ENCODE measurements at places on chromosomes 2 and 18. TPM values are rescaled to one million over a fixed set of nuclear protein-coding genes. Genes with fewer than 3 reads are reported as not detected.

DNA sequence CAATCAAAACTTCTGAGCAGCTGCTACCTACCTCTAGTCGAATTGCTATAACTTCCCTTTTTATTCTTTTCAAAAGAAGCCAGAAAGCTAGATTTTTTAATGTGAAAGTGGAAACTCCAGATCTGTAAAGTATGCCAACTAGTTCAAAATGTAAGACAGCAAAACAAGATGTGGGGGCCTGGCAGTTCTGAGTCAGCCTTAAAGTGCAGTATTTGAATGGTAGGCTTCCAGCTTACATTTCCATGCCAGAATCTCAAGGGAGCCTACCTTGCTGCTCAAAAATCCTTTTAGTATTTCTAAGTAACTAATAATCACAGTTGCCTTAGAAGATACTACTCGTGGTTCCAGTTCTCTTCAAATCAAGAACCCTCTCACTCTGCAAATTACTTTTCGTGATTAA, 1288.7 kb downstream of the LRP1B start:
- no peaks in the 10 kb centered on the region for H3K4me1 ChIP-seq
- H3K27me3 ChIP-seq: no peaks in the 10 kb centered on the region
- no peak overlapping the region for H3K27ac ChIP-seq
- no peak overlapping the region for H3K4me3 ChIP-seq

Gene CHRND
- 0.34 TPM for total RNA-seq

DNA sequence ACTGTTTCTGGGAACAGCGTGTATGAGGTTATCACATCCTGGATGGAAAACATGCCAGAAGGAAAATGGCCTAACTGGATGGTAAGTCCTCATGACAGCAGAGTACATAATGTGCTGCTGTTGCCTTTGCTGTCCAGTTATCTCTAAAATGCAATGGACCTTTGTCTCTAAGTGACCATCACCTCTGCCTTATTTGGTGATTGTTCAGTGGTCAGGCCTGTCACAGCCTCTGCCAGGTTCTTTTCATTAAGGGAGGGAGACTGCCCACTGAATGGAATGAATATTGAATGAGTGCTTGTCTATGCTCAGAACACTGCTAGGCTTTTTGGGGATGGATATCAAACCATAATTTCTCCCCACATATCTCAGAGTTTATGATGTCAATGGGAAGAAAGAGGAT, 29.0 kb downstream of the SLC3A1 start:
- no peaks in the 10 kb centered on the region for H3K27me3 ChIP-seq
- no peaks in the 10 kb centered on the region for H3K36me3 ChIP-seq
- H3K4me1 ChIP-seq: no peaks in the 10 kb centered on the region
- DNase-seq: no peak

- H3K36me3 ChIP-seq: no peaks in the 10 kb centered on the region
- no peaks in the 10 kb centered on the region for H3K27me3 ChIP-seq
- no peak for DNase-seq
- no peak overlapping the region for H3K4me3 ChIP-seq
These were observed 6.1 kb downstream of the GPR17 start for GRCh38 chr2:127651971-127652550.

Gene ACTG2
- total RNA-seq: 1,031 TPM

DNA sequence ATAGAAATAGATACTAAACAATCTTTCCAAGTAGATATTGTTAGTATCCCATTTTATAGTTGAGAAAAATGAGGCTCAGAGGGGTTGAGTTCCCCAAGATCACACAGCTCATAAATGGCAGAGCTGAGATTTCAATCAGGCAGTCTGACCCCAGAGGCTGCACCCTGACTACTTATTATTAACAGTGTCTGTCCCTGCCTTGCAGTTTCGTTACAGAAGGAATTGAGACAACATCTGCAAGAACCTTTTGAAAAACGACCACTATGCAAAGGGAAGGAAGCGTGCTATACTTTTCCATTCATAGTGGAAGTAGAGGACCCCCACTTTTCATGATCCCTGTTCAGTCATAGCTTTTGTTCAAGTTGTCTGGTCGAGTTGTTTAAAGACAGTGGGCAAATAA, 53.2 kb upstream of the SEC11C start:
- no peak overlapping the region for H3K27ac ChIP-seq
- H3K27me3 ChIP-seq: no peaks in the 10 kb centered on the region
- DNase-seq: no peak
- no peaks in the 10 kb centered on the region for H3K4me1 ChIP-seq

Gene KYNU
- total RNA-seq: 0.34 TPM

DNA sequence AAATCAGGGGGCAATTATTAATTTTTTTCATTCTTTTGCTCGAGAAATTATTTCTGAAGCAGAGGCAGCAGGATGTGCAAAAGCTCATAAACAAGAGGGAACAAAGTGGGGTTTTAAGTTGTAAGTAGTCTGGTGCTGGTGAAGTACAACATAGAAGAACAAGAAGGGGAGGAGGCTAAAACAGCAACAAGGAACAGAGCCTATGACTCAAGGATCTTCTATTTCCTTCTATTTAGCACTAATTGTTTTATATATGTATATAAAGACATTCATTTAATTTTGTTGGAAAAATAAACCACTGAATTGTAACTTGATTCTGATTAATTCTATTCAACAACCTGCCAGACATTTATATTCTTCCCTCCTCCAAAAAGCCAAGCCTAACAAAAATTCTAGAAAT, 35.0 kb downstream of the YES1 start:
- H3K27ac ChIP-seq: no peak overlapping the region
- H3K36me3 ChIP-seq: no peaks in the 10 kb centered on the region
- no peak overlapping the region for H3K4me3 ChIP-seq
- no peak for DNase-seq

Gene SKOR2
- not detected for total RNA-seq

Gene CD302
- 40.4 TPM for total RNA-seq

DNA sequence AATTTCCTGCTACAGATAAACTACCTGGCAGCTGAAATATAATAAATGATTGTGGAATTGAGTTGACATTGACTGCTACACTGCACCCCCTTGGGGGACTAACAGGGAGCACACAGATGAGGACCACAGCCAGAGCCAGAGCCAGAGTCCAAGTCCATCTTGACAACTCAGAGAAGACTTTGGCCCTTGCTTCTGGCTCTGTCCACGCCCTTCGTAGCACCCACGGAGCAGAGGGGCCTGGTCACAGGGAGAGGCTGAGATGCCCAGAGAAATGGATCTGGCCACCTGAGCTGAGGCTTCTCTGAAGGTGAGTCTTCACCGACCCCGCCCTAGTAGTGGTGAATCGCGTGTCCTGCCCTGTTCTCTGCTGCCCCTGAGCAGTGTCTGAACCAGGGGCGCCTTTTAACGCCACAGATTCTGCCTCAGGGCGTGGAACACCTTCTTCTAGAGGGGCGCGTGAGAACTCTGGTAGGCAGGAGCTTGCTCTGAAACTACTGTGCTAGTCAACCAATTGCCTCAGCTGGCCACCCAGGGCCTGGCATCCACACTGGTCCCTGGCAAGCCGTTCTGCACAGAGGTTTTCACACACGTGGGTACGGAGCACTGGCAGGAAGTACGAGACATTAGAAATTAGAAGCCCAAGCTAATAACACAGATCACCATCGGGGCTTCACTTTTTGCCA, 35.7 kb upstream of the MAT2A start:
- no peaks in the 10 kb centered on the region for H3K36me3 ChIP-seq
- no peak overlapping the region for H3K4me3 ChIP-seq
- no peaks in the 10 kb centered on the region for H3K27me3 ChIP-seq
- H3K4me1 ChIP-seq: no peaks in the 10 kb centered on the region

- H3K27me3 ChIP-seq: peaks cover 2% of the 10 kb centered on the region
- no peak overlapping the region for H3K4me3 ChIP-seq
- H3K4me1 ChIP-seq: no peaks in the 10 kb centered on the region
- H3K27ac ChIP-seq: no peak overlapping the region
- no peaks in the 10 kb centered on the region for H3K36me3 ChIP-seq
- DNase-seq: no peak
These were observed 252.5 kb upstream of the HNRNPA3 start for GRCh38 chr2:176960061-176960460.

- no peaks in the 10 kb centered on the region for H3K36me3 ChIP-seq
- no peak for DNase-seq
- H3K4me3 ChIP-seq: no peak overlapping the region
These were observed 163.4 kb upstream of the BCL2L11 start for GRCh38 chr2:110957293-110957692.

DNA sequence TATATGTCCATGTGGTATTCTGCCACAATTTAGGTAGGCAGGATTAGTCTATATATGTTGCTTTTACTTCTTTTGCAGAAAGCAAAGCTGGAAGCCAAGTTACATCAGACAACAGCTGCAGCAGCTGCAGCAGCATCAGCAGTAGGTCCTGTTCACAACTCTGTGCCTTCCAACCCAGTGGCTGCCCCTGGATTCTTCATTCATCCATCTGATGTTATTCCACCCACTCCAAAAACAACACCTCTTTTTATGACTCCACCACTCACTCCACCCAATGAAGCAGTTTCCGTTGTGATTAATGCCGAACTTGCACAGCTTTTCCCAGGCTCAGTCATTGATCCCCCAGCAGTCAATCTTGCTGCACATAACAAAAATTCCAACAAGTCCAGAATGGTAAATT, 107.6 kb downstream of the BIRC6 start:
- no peak overlapping the region for H3K4me3 ChIP-seq
- H3K27me3 ChIP-seq: no peaks in the 10 kb centered on the region
- no peaks in the 10 kb centered on the region for H3K36me3 ChIP-seq
- no peak for DNase-seq

GRCh38 chr2:231666171-231667095, 41.9 kb upstream of the PTMA start:
- DNase-seq: peak; percentile 74
- H3K4me3 ChIP-seq: peak overlapping the region; percentile 28
- H3K4me1 ChIP-seq: no peaks in the 10 kb centered on the region

DNA sequence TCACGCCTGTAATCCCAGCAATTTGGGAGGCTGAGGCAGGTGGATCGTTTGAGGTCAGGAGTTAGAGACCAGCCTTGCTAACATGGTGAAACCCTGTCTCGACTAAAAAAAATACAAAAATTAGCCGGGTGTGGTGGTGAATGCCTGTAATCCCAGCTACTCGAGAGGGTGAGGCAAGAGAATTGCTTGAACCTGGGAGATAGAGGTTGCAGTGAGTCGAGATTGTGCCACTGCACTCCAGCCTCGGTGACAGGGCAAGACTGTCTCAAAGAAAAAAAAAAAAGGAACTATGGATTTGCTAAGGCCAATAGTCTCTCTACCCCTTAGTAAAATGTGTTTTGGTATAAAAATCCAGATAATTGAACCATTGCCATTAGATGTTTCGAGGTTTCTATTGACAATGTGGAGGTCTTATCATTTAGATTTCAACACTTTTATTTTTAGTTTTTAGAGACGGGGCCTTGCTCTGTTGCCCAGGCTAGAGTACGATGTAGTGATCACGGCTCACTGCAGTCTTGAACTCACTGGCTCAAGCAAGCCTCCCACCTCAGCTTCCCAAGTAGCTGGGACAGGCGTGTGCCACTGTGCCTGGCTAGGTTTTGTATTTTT, 1.1 kb upstream of the TXNDC2 start:
- no peak overlapping the region for H3K27ac ChIP-seq
- H3K4me3 ChIP-seq: no peak overlapping the region
- no peaks in the 10 kb centered on the region for H3K36me3 ChIP-seq
- H3K27me3 ChIP-seq: no peaks in the 10 kb centered on the region

DNA sequence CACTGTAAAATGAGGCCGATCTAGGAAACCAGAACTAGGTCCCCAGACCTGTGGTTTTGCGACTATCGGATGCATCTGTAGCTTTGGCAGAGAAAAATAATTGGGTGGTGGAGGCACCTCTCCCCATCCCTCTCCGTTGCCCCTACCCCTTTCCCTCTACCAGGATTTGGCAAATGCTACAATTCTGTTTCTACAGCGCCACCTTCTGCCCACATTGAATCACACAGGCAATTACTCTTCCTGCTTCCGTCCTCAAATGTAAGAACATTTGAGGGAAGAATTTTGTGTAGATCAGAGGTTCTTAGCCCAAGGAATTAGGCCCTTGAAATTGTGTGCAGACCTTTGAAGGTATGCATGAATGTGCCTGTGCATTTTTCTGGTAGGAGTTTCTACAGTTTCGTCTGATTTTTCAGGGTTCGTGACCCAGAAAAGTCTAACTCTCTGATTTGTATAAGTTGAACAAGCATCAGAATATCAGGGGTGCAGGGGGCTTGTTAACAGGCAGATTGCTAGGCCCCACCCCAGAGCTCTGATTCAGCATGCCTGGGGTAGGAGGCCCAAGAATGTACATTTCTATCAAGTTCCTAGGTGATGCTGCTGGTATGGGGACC, 11.2 kb downstream of the ATP6V1B1 start:
- H3K4me3 ChIP-seq: no peak overlapping the region
- H3K36me3 ChIP-seq: no peaks in the 10 kb centered on the region
- DNase-seq: no peak
- no peaks in the 10 kb centered on the region for H3K4me1 ChIP-seq

Gene IHH
- total RNA-seq: 9.6 TPM

Gene SP5
- total RNA-seq: 4.2 TPM

DNA sequence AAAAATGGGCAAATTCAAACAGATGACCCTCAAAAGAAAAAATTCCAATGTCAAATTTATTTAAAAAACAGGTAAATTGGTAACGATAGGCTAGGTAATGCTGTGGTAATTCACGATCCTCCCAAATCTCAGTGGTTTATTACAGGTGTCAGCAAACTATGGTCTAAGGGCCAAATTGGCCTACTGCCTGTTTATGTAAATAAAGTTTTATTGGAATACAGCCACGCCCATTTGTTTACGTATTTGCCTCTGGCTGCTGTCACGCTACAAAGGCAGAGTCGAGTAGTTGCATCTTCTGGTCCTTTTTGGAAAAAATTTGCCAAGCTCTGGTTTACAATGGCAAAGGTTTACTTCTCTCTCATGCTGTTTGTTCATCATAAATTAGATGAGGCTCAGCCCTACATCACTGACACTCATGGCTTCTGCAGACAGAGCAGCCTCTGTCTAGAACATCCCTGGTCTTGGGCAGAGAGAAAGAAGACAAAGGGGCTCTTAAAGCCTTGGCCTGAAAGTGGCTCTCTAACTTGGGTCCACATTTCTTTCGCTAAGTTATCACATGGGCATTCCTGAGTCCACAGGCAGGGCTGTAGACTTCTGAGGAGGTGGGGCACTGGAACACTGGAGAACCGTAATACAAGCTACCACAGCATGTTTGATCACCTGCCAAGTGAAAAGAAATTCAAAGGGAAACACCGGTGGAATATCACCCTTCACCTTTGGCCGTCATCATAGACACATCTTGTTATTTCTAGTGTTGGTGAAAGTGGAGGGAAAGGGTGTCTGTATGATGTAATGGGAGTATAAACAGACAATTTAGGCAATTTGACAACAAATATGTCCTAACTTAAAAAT, 34.8 kb downstream of the SP110 start:
- no peaks in the 10 kb centered on the region for H3K27me3 ChIP-seq
- DNase-seq: no peak
- H3K4me3 ChIP-seq: no peak overlapping the region
- H3K36me3 ChIP-seq: no peaks in the 10 kb centered on the region
- H3K27ac ChIP-seq: no peak overlapping the region

Data from prostate gland (tissue), 2 donors.